ENCODE measurements at places on chromosomes 12 and 14. TPM values are rescaled to one million over a fixed set of nuclear protein-coding genes. Genes with fewer than 3 reads are reported as not detected.

FAM181A gene
- not detected for total RNA-seq

SLC2A14 gene
- 0.10 TPM for total RNA-seq

NKX2-8 gene
- not detected for total RNA-seq

GALNT9 gene
- total RNA-seq = not detected

RNASE2 gene
- not detected for total RNA-seq

LTB4R gene
- total RNA-seq = 17.0 TPM

INHBC gene
- 0.13 TPM for total RNA-seq

OR4E2 gene
- total RNA-seq = not detected

DNA sequence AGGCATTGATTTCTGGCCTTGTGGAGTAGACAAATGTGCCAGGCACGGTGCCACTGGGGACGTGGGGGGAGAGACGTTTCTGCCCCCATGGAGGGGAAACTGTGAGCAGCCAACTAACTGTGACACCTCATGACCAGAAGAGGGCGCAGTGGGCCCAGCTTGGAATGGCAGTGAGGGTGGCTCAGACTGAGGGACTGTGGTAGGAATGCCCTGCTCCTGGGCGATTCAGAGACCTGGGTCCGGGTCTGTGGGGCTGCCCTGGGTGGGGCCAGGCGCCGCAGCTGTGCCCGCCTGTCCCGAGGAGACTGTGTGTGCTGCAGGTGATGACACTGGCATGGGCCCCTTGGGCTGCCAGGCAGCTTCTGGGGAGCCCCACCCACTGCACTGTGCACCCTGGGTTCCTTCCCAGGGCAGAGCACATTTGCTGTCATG lies 60.6 kb downstream of the SLC25A47 start:
- H3K36me3 ChIP-seq = peaks cover 13% of the 10 kb centered on the region
- no peak overlapping the region for H3K4me3 ChIP-seq
- peak; percentile 58 for DNase-seq
- H3K27me3 ChIP-seq = no peaks in the 10 kb centered on the region
- no peak overlapping the region for H3K27ac ChIP-seq

DNA sequence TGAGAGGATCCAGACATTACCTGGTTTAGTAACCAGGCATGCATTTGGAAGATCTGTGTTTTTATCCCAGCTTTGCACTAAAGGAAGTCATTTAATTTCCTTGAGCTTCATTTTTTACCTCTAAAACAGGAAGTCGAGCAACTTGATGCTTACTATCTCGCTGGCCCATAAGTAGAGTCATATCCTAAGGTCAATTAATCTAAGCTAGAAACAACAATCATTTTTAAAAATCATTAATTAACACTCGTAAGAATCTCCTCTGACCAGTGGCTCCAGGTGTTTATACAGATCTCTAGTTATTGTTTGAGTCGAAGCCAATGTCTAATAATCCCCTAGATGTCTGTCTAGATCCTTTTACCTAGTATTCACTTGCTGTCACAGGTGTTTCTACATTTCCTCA lies 355.8 kb upstream of the DCN start:
- no peaks in the 10 kb centered on the region for H3K36me3 ChIP-seq
- DNase-seq = no peak
- H3K4me3 ChIP-seq = no peak overlapping the region
- no peaks in the 10 kb centered on the region for H3K4me1 ChIP-seq
- H3K27me3 ChIP-seq = no peaks in the 10 kb centered on the region
- H3K27ac ChIP-seq = no peak overlapping the region

GRCh38 chr14:100384819-100385813 lies 62.0 kb downstream of the SLC25A47 start:
- H3K27ac ChIP-seq = no peak overlapping the region
- no peak for DNase-seq
- no peak overlapping the region for H3K4me3 ChIP-seq

DNA sequence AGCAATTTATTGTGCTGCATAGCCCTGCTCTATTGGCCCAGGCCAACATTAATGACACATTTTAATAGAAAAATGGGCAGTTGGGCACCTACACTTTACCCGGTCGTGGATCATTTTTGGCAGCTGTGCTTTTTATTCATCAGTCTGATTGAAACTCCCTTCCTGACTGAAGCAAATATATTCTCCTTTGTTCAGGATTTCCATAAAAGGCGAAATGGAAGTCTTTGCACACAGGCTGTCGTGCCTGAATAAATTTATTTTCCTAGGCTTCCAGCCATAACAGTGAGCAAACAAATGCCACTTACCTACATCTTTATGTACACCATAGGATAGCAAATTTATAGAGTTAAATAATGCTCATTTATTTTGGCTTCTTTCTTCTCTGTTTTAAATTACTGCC lies 480.7 kb upstream of the DCN start:
- H3K4me1 ChIP-seq = no peaks in the 10 kb centered on the region
- H3K36me3 ChIP-seq = no peaks in the 10 kb centered on the region
- H3K27me3 ChIP-seq = no peaks in the 10 kb centered on the region
- no peak for DNase-seq
- H3K27ac ChIP-seq = no peak overlapping the region

DNA sequence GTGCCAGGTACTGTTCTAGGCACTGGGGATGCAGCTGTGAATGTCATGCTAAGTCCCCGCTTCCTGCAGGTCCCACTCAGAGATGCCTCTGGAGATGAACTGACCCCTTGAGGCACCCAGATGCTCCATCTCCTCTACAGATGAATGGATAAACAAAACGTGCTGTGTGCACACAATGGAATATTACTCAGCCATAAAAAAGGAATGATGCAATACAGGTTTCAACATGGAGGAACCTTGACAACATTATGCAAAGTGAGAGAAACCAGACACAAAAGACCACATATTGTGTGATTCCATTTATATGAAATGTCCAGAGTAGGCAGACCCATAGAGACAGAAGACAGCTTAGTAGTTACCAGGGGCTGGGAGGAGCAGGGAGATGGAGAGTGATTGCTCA lies 320.1 kb upstream of the DIO3 start:
- no peak for DNase-seq
- H3K27ac ChIP-seq = no peak overlapping the region
- no peak overlapping the region for H3K4me3 ChIP-seq
- no peaks in the 10 kb centered on the region for H3K36me3 ChIP-seq

- H3K27me3 ChIP-seq = no peaks in the 10 kb centered on the region
- peak overlapping the region; percentile 64 for H3K27ac ChIP-seq
- H3K4me1 ChIP-seq = peaks cover 6% of the 10 kb centered on the region
- no peaks in the 10 kb centered on the region for H3K36me3 ChIP-seq
- DNase-seq = no peak
These were observed 20.6 kb downstream of the MAPK1IP1L start for GRCh38 chr14:55071870-55072640.

GRCh38 chr14:56278383-56278782 lies 160.2 kb downstream of the PELI2 start:
- no peaks in the 10 kb centered on the region for H3K36me3 ChIP-seq
- no peak overlapping the region for H3K27ac ChIP-seq
- no peaks in the 10 kb centered on the region for H3K4me1 ChIP-seq
- no peak overlapping the region for H3K4me3 ChIP-seq

DNA sequence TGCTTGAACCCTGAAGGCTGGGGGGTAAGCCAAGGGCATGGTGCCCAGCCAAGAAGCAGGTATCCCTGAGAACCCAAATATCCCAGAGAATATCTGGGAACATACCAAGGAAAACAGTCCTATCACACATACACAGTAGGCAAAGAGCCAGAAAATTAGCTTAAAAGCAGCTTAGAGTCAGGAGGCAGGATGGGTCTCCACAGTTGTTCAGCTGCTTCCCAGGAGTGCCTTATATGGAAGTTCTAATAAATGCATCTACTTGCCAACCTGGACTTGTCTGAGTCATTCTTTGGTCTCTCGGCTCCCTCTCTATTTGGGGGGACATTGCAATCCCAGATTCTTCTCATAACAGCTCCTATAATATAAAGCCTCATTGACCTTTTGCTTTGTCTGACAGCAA lies 9.0 kb upstream of the GPR135 start:
- peaks cover 15% of the 10 kb centered on the region for H3K36me3 ChIP-seq
- H3K4me3 ChIP-seq = no peak overlapping the region
- no peaks in the 10 kb centered on the region for H3K27me3 ChIP-seq
- no peaks in the 10 kb centered on the region for H3K4me1 ChIP-seq
- no peak overlapping the region for H3K27ac ChIP-seq

DNA sequence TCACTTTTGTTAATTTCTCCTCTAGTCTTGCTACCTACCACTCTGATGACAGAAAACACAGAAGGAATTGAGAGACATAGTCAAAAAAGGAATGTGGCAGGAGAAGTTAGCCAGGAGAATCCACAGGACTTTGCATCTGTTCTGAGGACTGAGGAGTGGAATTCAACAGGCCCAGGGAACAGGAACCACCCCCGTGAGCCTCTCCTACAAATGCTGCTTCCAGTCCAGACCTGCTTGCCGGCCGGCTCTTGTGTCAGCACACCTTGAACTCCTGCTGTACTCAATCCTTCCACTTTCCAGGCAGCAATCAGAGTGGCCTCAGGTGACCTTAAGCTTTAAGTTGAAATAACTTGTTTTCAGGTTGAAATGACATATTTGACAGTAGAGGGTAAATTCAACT lies 903.1 kb downstream of the BCL11B start:
- no peaks in the 10 kb centered on the region for H3K36me3 ChIP-seq
- H3K27me3 ChIP-seq = no peaks in the 10 kb centered on the region
- H3K4me3 ChIP-seq = no peak overlapping the region
- DNase-seq = no peak

Measured in T-cell (primary cell).